ENCODE measurements at places on chromosomes 2 and 18.

DNA sequence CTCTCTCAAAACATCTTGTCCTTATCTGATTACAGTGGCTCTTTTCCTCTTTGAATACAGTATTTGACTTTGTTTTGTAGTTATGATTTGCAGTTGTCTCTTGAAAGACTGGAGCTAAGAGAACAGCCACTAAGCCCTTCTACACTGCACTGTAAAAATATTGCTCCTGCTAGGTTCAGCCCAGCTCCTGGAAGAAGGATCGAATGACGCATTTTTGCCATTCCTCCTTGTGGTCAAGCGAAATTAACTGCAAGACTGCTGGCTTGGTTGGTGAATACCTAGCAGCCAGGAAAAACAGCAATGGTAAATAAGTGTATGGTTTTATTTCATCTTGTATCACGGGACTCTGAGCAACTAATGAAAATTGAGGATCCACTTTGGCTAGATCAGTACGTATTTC, 407.8 kb upstream of the CDH2 start:
- peak; percentile 91 for DNase-seq

GRCh38 chr18:59846814-59847490, 52.8 kb upstream of the PMAIP1 start:
- no peak for DNase-seq

- no peak for DNase-seq
Measured at GRCh38 chr2:194002699-194003368, 1654.2 kb upstream of the SLC39A10 start.

DNA sequence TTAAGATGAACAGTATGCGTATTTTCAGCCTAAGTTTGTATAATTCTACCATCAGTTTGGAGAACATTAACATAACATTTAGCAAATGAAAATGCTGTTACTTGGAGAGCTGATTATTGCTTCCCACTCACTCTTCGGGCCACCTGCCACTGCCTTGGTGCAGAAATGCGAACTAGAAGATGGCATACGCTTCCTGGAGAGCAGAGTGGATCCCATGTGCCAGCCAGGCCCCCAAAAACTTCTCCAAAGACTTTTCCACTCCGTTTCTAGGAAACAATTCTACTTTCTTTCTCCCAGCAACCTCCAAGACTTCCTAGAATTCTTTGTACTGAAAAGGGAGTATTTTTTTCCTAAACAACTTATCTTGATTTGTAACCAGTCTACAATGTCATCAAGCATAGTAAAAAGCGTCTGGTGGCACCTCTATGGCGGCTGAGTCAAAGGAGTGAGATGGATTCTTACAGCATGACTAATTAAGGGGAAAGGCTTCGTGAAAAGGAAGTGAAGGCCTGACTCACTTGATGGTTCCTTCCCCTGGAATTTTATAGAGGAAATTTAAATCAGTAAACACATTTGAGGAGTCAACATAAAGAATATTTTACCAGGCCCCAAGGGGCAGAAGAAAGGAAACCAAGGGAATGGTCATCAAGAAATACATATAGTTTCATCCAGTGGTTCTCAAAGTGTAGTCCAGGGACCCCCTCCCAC, 36.6 kb downstream of the FEZ2 start:
- DNase-seq = peak; percentile 95

- DNase-seq = no peak
Measured at GRCh38 chr2:154264024-154264423, 392.3 kb downstream of the GALNT13 start.

DNA sequence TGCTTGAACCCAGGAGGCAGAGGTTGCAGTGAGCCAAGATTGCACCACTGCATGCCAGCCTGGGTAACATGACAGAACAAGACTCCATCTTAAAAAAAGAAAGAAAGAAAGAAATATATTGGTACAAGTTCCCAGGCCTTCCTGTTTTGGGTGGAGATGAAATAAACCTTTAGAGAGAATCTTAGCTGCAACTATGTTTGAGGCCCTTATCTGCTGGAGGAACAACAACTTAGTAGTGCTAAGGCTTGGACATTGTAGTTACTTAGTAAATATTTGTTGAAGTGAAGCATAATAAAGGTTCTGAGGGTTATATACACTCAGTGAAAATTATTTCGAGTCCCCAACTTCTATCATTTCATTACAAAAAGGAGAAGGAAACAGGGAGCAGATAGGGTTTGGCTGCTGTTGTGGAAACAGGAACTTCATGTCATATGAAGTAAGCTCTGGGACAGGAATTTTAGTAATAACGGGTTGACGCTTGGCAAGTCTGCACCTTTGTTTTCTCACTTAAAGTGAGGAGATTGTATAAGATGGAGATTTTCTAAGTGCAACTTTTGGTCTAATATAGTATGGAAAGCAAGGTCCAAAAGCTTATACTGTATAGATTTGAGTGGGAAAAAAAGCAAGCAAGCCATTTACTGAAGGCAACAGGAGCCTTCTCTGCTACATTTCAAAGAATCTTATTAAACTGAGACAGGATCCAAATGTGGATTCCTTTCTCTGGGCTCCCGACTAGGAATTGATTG, 40.0 kb upstream of the AGPS start:
- DNase-seq = no peak

- DNase-seq = no peak
Measured at GRCh38 chr2:59339121-59339836, 1098.2 kb upstream of the FANCL start.

GRCh38 chr2:123961576-123961975, 63.5 kb upstream of the CNTNAP5 start:
- no peak for DNase-seq
